Activated CD4-positive, alpha-beta T cell treated with anti-CD3 and anti-CD28 coated beads, Interleukin-2, amount 10 ng/mL, durations not matched to agents 24 days and 14 days (primary cell): ENCODE measurements at places on chromosomes 1 and 21. TPM values are rescaled to one million over a fixed set of nuclear protein-coding genes. Genes with fewer than 3 reads are reported as not detected.

The IFT25 gene
- 53.9 and 55.8 TPM in 2 replicates for total RNA-seq

The NUCKS1 gene
- 161 and 188 TPM in 2 replicates for total RNA-seq

The APCS gene
- not detected in 2 replicates for total RNA-seq

The AADACL4 gene
- not detected in 2 replicates for total RNA-seq

The TMEM52 gene
- total RNA-seq, result 1.1 and 3.1 TPM in 2 replicates

The ZMYM4 gene
- 25.6 and 31.0 TPM in 2 replicates for total RNA-seq

The DNTTIP2 gene
- total RNA-seq, result 85.4 and 89.9 TPM in 2 replicates

The C1orf74 gene
- 2.4 and 3.2 TPM in 2 replicates for total RNA-seq

The CAMK1G gene
- 0.54 TPM in 1 of 2 replicates, not detected in the other for total RNA-seq

The CRYAA gene
- not detected in 2 replicates for total RNA-seq

DNA sequence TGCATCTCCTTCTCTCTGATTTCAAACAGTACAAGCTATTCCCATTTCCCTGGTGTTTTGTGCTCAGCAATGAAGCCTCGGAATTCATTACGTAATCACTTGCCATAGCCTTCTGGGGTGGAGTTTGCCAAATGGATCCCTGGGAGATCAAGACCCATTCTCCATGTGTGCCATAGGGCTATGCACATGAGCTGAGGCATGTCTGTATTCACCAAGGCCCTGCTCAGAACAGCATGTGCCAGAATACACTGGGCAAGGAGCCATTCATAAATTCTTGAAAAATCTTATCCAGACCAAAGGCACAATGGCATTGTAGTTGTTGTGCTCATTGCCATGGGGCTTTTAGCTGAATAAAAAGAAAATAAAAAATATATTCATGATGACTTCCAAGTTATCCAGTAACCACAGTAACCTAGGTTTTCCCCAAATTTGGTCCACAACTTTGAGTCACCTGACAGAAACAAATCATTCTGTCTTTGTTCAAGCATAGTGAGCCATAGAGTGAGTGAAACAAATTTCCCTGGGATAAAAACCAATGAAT lies 53.0 kb downstream of the CRB1 start:
- no peak overlapping the region for H3K4me3 ChIP-seq
- H3K27ac ChIP-seq, result no peak overlapping the region
- no peak for DNase-seq
- H3K36me3 ChIP-seq, result no peaks in the 10 kb centered on the region
- no peaks in the 10 kb centered on the region for H3K4me1 ChIP-seq
- H3K27me3 ChIP-seq, result peaks cover 6% of the 10 kb centered on the region

DNA sequence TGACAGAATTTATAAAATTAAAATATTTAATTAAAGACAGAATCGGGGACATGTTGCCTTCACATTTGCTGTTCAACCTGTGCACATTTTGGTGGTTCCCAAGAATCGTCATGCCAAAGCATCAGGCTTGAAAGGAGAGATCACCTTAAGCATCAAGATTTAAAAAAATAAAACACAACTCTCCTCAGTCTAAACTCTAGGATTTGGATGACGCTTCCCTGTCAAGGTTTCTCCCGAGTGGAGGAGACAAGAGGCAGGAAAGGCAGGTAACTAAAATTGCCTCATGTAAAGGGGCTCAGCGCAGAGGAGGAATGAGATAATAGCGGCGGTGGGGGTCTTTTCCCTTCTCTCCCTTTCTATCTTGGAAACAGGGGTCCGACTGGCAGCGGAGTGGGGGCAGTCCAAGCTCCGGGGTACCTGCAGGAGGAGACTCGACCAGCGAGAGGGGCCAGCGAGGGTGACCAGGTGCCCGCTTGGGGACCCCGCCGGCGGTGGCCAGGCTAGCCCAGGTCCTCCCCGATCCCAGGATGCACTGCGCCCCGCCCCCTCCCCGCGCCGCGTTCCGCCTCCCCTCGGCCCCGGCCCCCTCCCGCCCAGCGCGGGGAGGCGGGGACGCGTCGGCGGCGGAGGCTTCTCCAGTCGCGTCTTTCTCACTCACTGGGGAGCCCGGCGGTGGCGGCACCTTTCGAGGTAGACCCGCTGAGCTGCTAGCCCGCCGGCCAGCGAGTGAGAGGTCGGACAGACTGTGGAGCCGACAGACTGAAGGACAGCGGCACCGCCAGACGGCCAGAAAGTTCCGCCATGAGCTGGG lies at the start of gene FNBP1L:
Gene FNBP1L, plus strand, starts transcription at position 638 of the 811 bp plus-strand sequence. Its CDS starts 164 bp downstream, at position 802.
- no peak within 1 kb of the TSS for H3K27ac ChIP-seq
- H3K36me3 ChIP-seq, result peaks cover 2% of the 10 kb centered on the region
- H3K4me3 ChIP-seq, result peak within 1 kb of the TSS; percentile 83
- H3K4me1 ChIP-seq, result peaks cover 11% of the 10 kb centered on the region

DNA sequence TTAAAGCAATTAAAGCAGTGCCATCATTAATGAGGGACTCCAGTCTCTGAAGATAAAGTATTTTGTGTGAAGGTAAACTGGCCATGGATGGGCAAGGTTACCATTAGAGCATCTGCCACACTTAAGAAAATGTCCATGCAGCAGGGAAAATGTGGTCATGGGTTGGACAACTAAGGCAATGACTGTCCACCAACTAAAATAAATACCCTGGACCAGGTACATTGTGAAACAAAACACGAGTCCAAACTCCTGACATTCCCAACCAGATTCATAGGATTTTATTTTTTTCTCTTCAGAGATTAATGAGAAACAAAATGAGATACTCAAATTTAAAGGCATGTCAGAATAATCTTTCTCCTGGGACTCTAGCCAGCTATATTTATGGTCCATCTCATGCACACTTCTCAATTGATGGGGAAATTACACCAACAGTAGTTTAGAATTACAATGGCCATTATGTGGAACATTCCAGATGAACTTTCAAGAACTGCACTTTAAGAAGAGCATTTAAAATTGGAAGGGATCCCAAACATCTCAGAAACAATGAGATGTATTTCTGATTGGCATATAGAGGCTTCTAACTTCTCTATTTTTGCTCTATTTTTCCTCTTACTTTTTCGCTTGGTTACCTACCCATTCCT lies 8.1 kb downstream of the GBP7 start:
- peaks cover 8% of the 10 kb centered on the region for H3K4me1 ChIP-seq
- peaks cover 3% of the 10 kb centered on the region for H3K36me3 ChIP-seq
- H3K27ac ChIP-seq, result no peak overlapping the region
- no peak overlapping the region for H3K4me3 ChIP-seq

DNA sequence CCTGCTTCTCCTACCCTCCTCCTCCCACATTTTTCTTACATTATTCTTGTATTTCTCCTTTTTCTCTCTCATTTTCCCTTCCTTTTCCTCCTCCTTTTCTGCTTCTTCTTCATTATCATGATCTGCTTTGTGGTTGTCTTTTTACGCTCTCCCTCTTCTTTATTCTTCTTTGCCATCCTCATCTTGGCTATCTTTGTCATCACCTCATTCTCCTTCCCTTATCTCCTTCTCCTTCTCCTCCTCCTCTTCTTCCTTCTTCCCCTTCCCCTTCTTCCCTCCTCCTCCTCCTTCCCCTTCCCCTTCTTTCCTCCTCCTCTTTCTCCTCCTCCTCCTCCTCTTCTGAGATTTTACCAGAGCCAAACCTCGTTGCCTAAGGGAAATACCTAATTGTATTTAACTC lies 30.5 kb downstream of the RNF187 start:
- no peak overlapping the region for H3K4me3 ChIP-seq
- H3K4me1 ChIP-seq, result peaks cover 6% of the 10 kb centered on the region

DNA sequence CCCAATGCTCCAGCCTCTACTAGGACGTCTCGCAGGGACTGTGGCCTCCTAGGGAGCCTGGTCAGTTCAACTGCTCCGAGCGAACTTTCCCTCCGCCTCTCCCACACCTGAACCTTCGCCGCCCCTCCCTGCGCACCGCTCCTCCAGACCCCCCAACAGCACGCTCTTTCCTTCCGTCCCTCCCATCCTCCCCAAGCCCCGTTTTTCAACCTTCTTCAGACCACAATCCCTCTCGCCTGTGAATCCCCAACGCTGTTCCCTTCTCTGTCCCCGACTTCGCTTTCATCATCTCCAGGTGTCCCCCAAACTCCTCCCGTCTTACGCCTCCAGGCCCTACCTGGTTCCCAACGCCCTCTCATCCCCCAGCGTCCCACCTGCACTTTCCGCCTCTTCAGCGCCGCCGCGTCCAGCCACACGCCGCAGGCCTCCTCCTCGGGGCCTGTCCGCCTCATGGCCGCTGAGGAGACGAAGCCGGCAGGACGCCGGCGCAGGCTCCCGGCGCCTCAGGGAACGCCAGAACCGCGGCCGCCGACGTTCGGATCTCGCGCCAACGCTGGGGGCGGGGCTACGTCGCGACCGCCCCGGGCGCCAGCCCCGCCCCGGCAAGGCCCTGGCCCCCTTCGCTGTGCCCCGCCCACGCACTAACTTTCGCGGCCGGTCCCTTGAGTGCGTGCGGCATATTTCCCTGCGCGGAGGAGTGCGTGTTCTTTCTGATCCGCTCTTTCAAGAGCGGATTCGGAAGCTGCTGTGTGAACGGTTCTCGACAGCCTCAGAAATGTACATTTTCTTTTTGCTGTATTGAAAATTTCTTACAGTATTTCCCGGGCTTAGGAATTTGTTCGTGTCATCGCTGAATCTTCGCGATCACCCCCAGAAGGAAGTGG lies at the start of gene AUNIP:
Gene AUNIP, minus strand, starts transcription at position 552 of the 884 bp plus-strand sequence. Its CDS starts 100 bp downstream, at position 452.
- peaks cover 27% of the 10 kb centered on the region for H3K4me1 ChIP-seq
- DNase-seq, result peak; percentile 98
- no peaks in the 10 kb centered on the region for H3K27me3 ChIP-seq
- H3K4me3 ChIP-seq, result peak within 1 kb of the TSS; percentile 97
- no peaks in the 10 kb centered on the region for H3K36me3 ChIP-seq

DNA sequence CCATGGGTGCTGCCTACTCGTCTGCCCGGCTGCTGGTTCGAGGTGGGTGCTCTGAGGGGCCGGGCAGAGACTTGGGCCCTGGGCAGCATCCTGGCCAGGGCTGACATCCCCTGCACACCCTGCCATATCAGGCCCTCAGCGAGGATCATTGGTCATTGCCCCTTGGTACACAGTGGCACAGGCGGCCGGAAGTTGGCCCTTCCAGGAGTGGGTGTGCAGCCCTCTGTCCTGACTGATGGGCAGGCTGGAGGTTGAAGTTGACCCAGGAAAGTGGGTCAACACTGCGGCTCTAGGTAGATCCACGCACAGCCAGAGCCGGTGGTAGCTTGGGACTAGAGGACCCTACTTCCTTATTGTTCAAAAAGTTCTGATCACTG lies 72.9 kb downstream of the TRIM11 start:
- H3K4me3 ChIP-seq, result no peak overlapping the region
- no peaks in the 10 kb centered on the region for H3K27me3 ChIP-seq
- no peaks in the 10 kb centered on the region for H3K4me1 ChIP-seq
- H3K27ac ChIP-seq, result no peak overlapping the region
- DNase-seq, result no peak

GRCh38 chr1:34108711-34109110 lies 56.3 kb downstream of the CSMD2 start:
- H3K36me3 ChIP-seq, result no peaks in the 10 kb centered on the region
- DNase-seq, result peak; percentile 29
- H3K27ac ChIP-seq, result no peak overlapping the region
- no peaks in the 10 kb centered on the region for H3K27me3 ChIP-seq

GRCh38 chr1:206923009-206923960 lies 1.5 kb upstream of the FCMR start:
- H3K27me3 ChIP-seq, result no peaks in the 10 kb centered on the region
- peaks cover 10% of the 10 kb centered on the region for H3K36me3 ChIP-seq
- peak; percentile 89 for DNase-seq
- no peak overlapping the region for H3K27ac ChIP-seq
- no peak overlapping the region for H3K4me3 ChIP-seq
- peaks cover 29% of the 10 kb centered on the region for H3K4me1 ChIP-seq
